ENCODE measurements at places on chromosomes 1 and 21. TPM values are rescaled to one million over a fixed set of nuclear protein-coding genes. Genes with fewer than 3 reads are reported as not detected.

Gene RAB42
- total RNA-seq: 2.2 TPM

Gene FLG
- 0.23 TPM for total RNA-seq

Gene AMY2A
- total RNA-seq: not detected

Gene PLPP3
- 49.2 TPM for total RNA-seq

Gene CHAF1B
- 1.6 TPM for total RNA-seq

Gene KCNJ9
- total RNA-seq: under 0.01 TPM

Gene LCE2A
- total RNA-seq: not detected

Gene RNU1-2
- total RNA-seq: under 0.01 TPM

Gene TAS1R1
- 0.20 TPM for total RNA-seq

Gene DENND2D
- 3.7 TPM for total RNA-seq

Data from smooth muscle cell of the pulmonary artery (primary cell).